Stimulated activated CD8-positive, alpha-beta memory T cell treated with anti-CD3 and anti-CD28 coated beads, Interleukin-7, amount 100 ng/mL, for 48 hours (primary cell): ENCODE measurements at places on chromosomes 12 and 14.

GRCh38 chr12:64518396-64518795, 66.5 kb downstream of the TBK1 start:
- DNase-seq = no peak

DNA sequence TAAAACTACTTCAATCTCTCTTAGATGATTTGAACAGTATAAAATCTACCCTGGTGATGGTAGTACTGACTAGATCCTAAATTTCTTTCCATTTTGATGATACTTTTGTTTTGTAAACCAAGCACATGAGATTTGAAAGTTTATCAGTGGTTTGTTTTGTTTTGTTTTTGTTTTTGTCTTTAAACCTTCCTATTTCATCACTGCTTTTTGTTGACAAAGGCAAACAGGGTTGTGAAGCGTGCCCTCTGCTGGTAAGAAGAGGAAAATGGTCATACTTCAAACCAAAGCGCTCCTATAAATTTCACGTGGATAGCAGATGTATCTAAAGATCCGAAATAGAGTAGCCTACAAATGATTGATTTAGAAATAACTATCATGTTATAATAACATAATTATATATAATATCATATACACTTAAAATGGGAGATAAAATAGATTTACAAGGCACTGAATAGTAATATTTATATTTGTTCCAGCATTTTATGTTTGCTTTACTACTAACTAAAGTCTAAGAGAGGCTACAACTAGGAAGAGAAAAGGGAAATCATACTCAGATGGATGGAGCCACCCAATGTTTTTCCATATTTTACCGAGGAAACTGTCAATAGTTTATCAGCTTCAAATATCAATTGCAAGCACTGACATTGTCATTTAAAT, 254.0 kb upstream of the USP15 start:
- no peak for DNase-seq

DNA sequence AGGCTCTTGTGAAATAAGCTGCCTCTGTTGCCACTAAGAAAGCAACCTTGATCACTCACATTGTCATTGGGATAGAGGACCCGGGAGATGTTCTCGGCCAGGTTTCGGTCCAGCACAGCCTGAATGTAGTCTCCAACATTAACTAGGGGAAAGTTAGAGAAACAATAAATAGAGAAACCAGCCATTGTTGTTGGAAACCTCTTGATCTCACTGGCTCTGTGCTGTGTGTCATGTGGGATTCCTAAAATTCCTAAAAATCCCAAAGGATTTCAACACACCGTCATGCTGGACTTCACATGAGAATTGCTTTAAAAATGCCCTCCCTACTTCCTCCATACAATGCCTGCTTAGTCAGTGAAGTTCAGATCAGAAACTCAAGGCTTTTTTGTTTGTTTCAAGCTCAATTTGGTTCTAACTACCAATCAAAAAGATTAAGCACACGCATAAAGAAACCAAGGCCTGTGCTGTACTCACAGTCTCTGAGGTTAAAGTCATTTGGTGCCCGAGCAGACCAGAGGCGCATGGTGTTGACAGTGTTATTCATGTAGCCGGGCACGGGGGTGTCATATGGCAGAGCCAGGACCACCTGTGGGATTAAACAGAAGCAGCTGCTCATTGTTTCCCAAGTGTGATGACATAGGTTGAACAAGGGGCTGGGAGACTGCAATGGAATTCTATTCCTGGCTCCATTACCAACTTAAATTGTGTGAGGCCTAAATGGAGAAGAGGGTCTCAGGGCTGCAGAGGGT, 23.6 kb downstream of the PYGL start:
- DNase-seq = no peak

- no peak for DNase-seq
Observed at GRCh38 chr12:79296133-79296532, 394.6 kb downstream of the PAWR start.

DNA sequence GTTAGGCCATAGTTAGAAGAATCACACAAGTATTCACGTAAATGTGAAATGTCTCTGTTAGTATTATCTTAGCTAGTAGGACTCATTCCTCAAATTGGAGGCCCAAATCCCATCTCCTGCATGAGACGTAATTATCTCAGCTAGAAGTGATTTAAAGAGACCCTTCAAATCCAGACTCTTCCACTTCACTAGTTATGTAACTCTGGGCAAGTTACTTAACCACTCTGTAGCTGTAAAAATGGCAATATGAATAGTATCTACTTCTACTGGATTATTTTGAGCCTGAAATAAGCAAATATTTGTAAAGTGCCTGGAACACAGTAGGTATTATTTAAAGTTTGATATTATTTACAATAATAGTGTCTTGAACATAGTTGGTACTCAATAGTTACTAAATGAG, 28.4 kb upstream of the CDKL1 start:
- DNase-seq = no peak
